ENCODE measurements at places on chromosomes 7 and 10.

GRCh38 chr7:151993977-151994676 is 31.3 kb upstream of the GALNT11 start:
- peak; percentile 18 for DNase-seq

DNA sequence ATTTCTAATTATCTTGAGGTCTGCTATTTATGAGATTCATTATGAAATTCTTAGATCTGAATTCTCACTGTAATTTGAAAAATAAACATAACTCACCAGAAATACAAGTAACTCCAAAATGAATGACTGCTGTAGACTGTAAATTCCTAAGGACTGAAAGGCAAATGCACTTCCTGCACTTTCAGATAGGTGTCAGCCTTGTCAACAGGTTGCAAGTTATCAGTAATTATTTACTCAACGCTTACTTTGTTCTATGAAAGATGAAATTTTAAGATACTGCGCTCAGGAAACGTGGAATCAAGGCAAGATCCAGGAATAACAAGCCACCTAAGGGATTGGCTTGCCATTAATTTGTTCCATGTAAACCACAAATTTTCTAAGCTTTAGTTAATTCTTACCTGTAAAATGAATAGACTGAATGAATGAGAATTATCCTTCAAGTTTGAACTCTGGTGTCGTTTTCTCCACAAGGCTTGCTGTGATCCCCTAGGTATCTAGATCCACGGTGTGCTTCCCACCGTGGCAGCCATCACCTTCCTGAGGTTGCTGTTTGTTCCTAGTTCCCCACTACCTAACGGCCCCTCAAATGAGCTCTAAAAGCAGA is 12.6 kb downstream of the DHX32 start:
- peak; percentile 85 for DNase-seq

DNA sequence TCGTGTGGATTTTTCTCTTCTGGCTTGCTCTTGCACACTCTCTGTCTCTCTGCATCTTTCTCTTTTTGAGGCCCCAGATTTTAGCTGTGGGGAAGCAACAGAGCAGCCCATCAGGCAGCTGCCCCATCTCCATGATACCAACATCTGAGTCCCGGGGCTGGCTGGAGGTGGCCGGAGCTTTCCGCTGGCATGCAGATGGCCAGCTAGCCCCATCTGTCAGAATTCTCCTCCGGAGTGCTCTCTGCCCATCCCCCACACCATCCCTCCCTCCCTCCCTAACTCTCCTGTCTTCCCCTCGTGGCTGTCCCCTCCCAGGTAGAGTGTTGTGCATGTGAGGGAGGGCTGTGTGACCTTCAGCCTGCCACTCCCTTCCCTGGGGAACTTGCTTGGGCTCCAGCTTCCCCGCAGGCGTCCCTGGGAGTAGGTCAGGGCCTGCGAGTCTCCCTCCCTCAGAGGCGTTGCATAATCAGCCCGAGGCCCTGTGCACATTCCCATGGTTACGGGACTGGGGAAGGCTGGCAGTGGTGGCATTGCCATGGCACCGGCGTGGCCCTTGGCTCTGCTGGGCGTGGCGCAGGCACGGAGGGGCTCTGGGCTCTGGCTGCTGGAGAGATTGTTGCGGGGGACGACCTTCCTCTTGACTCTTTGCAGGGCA is 24.7 kb downstream of the GHRHR start:
- peak; percentile 89 for DNase-seq

GRCh38 chr7:12386313-12386740 is 17.3 kb downstream of the VWDE start:
- no peak for DNase-seq

DNA sequence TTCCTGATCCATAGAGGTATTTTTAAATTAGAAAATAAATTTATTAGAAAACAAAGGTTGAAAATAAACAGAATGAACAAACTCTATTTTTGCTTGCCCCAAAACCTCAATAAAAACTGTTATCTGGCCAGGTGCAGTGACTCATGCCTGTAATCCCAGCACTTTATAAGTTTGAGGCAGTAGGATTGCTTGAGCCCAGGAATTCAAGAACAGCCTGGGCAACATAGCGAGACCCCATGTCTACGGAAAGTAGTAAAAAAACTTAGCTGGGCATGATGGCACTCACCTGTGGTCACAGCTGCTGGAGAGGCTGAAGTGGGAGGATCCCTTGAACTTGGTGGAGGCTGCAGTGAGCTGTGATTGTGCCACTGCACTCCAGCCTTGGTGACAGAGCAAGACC is 10.3 kb downstream of the SLK start:
- no peak for DNase-seq

DNA sequence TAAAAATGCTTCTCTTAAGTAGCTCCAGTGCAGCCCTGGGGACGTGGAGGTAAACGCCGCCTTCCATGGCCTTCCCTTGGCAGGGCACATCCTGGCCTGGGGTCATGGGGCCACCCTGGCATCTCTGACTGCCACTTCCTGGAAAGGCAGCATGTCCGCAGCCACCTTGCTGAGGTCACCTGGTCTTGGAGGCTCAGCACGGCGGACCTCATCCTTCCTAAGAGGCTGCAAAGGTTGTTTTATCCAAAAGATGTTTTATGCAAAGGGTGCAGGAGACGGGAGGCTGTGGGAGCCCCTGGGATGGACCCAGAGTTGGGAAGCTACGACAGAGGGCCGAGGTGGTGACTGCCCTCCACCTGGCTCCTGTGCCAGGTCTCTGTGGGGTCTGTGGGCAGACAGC is 106.0 kb downstream of the TCERG1L start:
- no peak for DNase-seq
